Activated T-cell treated with anti-CD3 and anti-CD28 coated beads, Interleukin-2, amount 50 U/mL, for 72 hours (primary cell): ENCODE measurements at places on chromosomes 1 and 21. TPM values are rescaled to one million over a fixed set of nuclear protein-coding genes. Genes with fewer than 3 reads are reported as not detected.
A peak's percentile ranks its signal among the peaks of the same experiment; 100 is the strongest.

- DNase-seq = no peak
These were observed 21.5 kb upstream of the SLC25A34 start for GRCh38 chr1:15714406-15715136.

DNA sequence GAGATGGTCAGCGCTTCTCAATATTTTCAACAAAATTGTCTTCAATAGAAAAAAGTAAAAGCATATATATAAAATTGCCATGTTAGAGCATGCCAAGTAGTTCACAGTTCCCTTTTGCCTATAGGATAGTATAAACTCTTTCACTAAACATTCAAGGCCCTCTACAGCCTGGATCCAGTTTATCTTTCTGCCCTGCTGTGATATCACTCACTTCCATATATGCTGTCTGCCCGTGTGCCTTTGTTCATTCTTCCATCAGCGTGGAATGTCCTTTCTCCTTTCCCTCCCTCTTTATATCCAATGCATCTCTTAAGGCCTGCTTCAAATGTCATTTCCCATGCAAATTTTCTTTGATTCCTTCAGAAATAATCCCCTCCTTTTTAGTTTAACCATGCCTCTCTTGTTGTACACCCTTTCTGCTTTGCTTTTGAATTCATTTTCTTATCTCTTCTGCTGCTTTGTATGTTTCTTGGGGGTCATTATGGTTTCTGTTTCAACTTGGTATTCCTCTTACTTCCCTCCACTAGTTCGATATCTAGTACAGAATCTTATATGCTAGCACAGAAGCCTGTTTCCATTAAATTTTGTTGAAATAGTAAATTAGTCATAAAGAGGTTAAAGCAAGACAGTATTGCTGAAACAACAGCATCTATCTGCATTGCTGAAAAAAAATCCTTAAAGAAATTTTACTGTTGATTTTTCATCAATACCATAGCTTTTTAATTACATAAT lies 44.7 kb downstream of the XCL2 start:
- no peak for DNase-seq

DNA sequence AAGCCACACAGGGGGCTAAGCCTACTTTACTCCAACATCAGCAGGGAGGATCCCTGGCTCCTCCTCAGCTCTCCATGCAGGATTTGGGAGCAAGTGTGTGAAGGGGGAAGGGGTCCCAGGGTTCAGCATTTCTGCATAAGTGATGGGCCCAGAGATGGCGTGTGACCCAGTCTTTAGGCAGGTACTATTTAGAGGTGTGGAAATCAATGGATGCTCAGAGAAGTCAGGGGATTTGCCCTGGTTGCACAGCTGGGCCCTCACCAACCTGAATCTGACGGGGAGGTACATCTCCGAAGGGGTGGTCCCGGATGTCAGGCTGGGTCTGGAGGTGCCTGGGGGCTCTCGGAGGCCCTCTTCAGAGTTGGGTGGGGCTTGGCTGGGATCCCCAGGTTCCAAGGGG lies 6.9 kb upstream of the TCEA3 start:
- DNase-seq = no peak

- no peak for DNase-seq
These were observed 199.4 kb downstream of the GABPA start for GRCh38 chr21:25934130-25934529.

DNA sequence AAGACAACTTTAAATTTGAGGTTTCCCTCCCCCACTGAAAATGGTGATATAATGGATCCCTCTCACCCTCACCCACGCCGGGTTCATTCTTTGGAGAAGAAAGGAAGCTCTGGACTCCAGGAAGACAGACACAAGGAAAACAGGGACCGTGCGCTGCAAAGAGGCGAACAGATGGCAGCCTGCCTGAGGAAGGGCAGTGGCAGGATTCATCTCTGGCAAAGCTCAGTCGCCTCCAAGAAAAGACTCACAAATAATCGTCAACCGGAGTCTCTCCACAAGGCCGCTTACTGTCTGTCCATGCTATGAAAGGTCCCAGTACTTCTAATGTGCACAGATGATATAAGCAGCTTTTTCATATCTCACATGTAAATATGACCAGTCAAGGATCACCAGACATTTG lies 110.3 kb downstream of the TIAM1 start:
- no peak for DNase-seq

DNA sequence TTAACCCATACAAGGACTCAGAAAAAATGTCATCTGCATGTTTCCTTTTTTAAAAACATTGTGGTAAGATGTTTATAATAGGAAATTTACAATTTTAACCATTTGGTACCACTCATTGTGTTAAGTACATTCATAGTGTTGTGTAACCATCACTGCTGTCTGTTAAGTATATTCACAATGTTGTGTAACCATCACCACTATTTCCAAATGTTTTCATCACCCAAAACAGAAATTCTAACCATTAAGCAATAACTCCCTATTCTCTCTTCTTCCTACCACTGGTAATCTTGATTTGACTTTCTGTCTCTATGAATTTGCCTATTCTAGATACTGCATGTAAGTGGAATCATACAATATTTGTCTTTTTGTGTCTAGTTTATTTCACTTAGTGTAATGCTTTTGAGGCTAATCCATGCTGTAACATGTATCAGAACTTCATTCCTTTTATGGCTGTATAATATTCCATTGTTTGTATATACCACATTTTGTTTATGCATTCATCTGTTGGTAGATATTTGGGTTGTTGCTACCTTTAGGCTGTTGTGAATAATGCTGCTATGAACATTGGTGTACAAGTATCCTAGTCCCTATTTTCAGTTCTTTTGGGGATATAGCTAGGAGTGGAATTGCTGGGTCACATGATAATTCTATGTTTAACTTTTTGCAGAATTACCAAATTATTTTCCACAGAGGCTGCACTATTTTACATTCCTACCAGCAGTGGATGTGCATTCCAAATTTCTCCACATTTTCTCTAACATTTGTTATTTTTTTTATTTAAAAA lies 14.1 kb downstream of the HIPK1 start:
- no peak for DNase-seq

DNA sequence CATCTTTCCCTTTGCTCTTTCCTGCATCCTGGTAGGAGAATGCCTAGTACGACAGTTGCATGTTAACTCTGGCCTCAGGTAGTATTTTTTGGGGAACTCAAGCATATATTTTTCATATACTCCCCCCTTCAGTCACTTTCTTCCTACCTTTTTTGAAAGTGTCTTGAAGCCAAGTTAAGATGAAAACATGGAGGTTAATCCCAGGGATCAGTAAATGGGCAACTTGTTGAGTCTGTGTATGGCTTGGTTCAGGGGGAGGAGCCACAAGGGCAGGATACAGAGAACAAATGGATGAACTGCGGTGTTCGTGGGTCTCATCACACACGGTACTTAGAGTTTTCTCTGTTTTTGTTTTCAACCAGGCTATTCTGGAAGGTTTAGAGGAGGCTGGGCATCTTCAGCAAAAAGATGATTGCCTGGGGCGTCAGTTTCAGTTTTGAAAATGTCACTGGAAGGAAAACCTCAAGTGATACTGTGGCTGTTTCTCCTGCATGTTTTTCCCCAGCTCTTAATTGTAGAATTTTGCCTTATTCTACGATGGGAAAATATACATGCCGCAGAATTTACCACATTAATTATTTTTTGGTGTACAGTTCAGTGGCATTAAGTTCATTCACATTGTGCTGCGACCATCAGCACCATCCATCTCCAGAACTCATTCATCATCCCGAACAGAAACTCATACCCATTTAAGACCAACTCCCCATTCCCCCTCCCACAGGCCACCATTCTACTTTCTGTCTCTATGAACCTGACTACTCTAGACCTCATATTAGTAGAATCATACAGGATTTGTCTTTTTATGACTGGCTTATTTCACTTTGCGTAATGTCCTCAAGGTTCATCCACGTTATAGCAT lies 71.5 kb downstream of the MAP10 start:
- peak; percentile 35 for DNase-seq

DNA sequence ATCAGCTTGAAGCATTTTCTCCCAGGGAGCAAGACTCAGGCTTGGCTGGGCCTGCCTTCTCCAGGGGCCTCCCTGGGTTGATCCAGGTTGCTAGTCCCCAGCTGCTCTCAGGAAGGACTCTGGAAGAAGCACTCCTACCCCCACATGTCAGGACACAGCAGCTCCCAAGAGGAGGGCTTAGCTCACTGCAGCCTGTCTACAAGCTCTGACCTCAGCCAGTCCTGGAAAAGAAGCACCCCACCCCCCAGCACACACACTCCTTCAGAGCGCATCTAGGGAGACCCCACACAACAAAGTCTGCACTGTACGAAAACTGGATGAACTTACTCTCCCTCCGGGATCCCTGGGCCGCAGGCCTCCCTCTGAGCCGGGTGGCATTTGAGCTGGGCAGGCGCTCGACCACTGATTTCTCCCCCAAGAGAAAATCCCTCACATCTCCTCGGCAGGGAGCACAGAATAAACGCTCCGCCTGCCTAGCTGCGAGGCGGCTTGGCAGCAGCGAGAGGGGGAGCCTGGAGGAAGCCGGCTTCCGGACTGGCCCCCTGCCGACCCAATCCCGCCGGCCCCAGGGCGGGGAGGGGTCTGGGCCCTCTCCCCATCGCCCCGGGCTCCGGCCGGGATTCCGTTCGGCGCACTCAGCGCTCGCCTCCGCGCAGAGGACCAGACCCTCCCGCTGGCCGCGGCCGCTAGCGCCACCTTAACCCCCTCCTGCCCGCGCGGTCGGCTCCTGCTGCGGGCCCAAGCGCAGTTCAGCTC lies at the start of gene KCNA2:
Gene KCNA2 (minus strand): TSS at position 458 of the 756 bp plus-strand sequence. CDS start 1,576 bp downstream, outside the sequence.
- DNase-seq = no peak

DNA sequence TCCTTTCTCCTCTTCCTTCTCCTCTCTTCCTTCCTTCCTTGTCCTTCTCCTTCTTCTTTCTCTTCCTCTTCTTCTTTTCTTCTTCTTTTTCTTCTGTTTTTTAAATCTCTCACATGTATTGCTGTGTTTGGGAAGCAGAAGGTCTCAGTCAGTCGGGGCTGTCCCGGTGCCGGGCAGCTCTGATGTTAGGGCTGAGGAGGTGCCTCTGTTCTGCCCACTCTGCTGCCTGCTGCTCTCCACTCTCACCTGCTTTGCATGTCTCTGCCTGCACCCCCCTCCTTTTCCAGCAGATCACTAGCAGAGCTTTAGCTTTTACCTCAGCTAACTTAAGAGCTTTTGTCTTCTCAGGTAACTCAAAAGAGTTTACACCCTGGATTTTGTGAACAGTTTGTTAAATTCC lies 276.6 kb downstream of the CHRM3 start:
- DNase-seq = no peak

GRCh38 chr1:212606395-212607205 lies 2.0 kb upstream of the ATF3 start:
- peak; percentile 59 for DNase-seq

DNA sequence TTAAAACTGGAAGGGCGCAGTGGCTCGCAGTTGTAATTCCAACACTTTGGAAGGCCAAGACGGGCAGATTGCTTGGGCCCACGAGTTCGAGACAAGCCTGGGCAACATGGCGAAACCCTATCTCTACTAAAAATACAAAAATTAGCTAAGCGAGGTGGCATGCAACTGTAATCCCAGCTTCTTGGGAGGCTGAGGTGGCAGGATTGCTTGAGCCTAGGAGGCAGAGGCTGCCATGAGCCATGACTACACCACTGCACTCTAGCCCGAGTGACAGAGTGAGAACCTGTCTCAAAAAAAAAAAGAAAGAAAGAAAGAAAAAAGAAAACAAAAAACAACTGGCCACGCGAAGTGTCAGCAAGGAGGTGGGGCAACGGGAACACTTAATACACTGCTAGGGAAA lies 6.3 kb downstream of the UBE2G2 start:
- no peak for DNase-seq

DNA sequence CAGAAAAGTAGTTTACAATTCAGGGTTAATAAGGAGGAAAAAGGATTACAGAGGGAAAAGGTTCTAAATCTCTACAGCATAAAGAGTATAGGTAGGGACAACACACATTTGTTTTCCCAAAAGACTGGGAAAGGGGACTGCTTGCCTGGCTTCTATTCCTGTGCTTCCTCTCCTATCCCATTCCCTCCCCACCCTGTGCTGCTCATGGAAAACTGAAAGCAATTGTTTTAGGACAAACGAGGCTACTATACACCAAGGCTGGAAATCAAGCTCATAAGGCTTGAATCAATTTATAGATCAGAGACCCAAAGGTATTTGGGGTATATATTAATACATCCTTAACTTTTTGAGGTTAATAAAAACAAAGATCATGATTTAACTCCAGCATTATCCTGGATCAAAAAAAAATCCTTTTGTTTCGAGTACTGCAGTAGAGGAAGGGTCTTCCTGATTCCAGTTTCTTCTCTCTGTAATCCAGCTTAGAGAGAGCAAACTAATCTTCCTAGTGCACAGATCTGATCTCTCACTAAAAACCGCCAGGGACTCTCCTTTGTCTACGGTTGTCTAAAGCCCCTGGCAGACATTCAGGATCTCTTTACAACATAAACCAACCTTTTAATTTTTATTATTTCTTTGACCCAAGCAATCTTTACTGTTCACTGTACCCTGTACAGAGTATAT lies 37.4 kb upstream of the A3GALT2 start:
- DNase-seq = no peak

DNA sequence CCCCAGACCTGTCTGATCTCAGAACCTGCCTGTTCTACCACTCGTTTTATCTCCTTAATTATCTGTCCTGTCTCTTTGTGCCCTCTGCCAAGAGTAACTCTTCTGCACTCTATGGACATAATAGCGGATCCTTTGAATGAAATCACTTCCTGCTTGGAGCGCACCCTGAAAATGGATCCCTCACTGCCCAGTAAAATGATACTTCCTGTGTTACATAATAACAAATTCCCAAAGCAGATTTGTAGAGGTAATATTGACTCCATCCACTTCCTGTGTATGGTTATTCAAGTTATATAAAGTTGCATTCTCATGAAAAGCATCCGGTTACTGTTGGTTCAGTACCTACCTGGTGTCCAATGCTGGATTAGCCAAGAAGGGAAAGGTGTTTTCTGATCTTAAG lies 246.0 kb downstream of the TRABD2B start:
- no peak for DNase-seq

DNA sequence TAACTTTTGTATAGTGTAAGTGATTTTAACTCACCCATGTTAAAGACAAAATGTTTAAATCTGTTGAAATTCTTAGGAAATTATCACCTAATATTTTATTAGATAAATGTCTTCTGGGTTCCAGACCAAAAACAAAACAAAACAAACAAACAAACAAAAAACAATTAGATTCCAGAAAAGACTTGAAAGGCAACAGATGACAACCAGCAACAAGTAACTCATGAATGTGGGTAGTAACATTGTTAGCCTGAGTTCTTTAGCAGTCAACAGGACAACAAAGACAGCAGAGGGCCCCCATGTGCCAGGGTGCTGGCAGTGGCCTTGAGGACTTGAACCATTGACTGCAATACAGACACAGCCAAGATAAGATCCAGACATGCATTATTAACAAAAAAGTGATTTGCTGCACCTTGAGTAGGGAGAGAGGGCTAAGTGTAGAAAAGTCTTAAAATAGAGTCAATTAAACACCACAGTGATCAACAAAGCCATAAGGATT lies 2.4 kb upstream of the CD247 start:
- no peak for DNase-seq

Gene LRRC3
- total RNA-seq = 3.8 TPM

Gene PLXNA2
- 0.72 TPM for total RNA-seq

Gene FOXO6
- 0.21 TPM for total RNA-seq

Gene KRTAP13-2
- not detected for total RNA-seq

Gene PRR9
- total RNA-seq = not detected

Gene NTMT2
- total RNA-seq = not detected
